ENCODE measurements at places on chromosomes 2 and 18.

GRCh38 chr18:76195601-76196000 is 299.4 kb downstream of the ZNF516 start:
- H3K36me3 ChIP-seq = peaks cover 2% of the 10 kb centered on the region
- H3K27ac ChIP-seq = no peak overlapping the region
- DNase-seq = no peak
- peaks cover 50% of the 10 kb centered on the region for H3K27me3 ChIP-seq
- no peak overlapping the region for H3K4me3 ChIP-seq
- no peaks in the 10 kb centered on the region for H3K4me1 ChIP-seq

- DNase-seq = no peak
- peaks cover 22% of the 10 kb centered on the region for H3K27me3 ChIP-seq
- H3K4me1 ChIP-seq = no peaks in the 10 kb centered on the region
- H3K4me3 ChIP-seq = no peak overlapping the region
These were observed 140.9 kb upstream of the MYCN start for GRCh38 chr2:15799432-15799827.

GRCh38 chr2:47389692-47390091 is 13.3 kb upstream of the MSH2 start:
- no peak overlapping the region for H3K4me3 ChIP-seq
- no peak for DNase-seq
- no peaks in the 10 kb centered on the region for H3K36me3 ChIP-seq
- H3K4me1 ChIP-seq = no peaks in the 10 kb centered on the region
- peaks cover 8% of the 10 kb centered on the region for H3K27me3 ChIP-seq
- no peak overlapping the region for H3K27ac ChIP-seq

DNA sequence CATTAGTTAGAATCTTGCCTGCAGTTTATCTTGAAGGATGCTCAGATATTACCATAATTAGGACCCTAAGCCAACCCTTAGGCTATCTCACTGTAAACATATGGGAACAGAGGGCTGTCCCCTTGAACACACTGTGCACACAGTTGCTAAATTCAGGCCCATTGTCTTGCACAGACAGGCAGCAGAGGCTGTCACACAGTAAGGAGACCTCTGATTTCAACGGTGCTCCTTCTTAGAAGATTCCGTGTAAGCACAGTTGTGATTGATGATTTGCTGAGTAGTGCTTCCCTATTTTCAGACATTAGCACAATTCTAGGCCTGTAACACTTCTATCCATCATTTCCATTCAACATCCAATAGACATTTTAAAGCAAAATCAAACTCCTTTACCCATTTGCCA is 108.0 kb downstream of the RNF152 start:
- H3K4me3 ChIP-seq = no peak overlapping the region
- no peak for DNase-seq
- H3K27me3 ChIP-seq = peaks cover 3% of the 10 kb centered on the region
- H3K27ac ChIP-seq = no peak overlapping the region
- H3K36me3 ChIP-seq = no peaks in the 10 kb centered on the region
- no peaks in the 10 kb centered on the region for H3K4me1 ChIP-seq

GRCh38 chr2:21256006-21256405 is 132.2 kb downstream of the TDRD15 start:
- H3K4me3 ChIP-seq = no peak overlapping the region
- H3K27me3 ChIP-seq = no peaks in the 10 kb centered on the region
- DNase-seq = no peak
- H3K4me1 ChIP-seq = no peaks in the 10 kb centered on the region
- H3K36me3 ChIP-seq = no peaks in the 10 kb centered on the region

DNA sequence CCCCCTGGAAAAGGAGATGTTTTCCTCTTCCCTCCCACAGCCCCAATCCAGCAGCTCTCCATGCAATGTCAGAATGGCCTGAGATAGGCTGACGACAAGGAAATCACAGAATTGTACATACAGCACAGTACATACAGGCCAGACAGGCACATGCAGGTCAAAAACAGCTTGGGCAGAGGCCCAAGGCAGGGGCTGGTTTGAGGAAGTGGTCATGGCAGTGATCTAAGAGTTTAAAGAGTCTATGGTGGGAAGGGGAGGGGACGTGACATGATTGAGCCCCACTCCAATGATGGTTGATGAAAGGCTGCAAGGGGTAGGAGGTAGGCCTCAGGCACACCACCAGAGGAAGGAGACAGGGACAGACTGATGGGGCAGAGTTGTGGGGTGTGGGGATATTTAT is 4.3 kb downstream of the DCTN1 start:
- H3K27me3 ChIP-seq = no peaks in the 10 kb centered on the region
- H3K27ac ChIP-seq = peak overlapping the region; percentile 68
- H3K4me1 ChIP-seq = peaks cover 42% of the 10 kb centered on the region
- DNase-seq = no peak

DNA sequence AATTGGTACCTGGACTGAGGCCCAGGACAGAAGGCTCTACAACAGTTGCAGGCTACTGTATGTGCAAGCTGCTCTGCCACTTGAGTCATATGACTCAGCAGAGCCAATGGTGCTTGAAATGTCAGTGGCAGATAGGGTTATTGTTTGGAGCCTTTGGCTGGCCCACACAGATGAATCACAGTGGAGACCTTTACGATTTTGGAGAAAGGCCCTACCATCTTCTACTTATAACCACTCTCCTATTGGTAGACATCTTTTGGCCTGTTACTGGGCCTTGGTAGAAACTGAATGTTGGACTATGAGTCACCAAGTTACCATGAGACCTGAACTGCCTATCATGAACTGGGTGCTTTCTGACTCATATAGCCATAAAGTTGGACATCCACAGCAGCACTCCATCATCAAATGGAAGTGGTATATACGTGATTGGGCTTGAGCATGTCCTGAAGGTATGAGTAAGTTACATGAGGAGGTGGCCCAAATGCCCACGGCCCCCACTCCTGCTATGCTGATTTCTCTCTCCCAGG is 88.9 kb upstream of the NRXN1 start:
- H3K4me1 ChIP-seq = no peaks in the 10 kb centered on the region
- no peak overlapping the region for H3K27ac ChIP-seq
- no peaks in the 10 kb centered on the region for H3K27me3 ChIP-seq
- H3K36me3 ChIP-seq = no peaks in the 10 kb centered on the region
- DNase-seq = no peak

DNA sequence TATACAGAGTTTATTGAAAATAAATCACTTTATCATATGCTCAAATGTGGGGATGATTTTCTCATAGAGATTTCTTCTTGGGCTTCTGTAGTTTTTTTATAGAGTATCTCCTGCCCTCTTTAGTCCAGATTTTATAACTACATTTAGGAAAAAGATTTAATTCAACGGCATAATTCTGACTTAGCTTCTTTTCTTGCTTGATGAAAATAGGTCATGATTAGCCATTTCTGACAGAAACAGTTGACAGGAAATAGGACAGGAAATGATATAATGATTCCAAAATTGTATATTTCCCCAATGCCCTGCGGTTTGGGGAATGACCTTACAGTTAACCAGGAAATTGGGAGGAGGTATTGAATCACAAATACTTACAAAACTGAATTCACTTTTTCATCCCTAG is 1531.9 kb upstream of the ACVR2A start:
- no peaks in the 10 kb centered on the region for H3K4me1 ChIP-seq
- no peaks in the 10 kb centered on the region for H3K36me3 ChIP-seq
- DNase-seq = no peak
- H3K27me3 ChIP-seq = no peaks in the 10 kb centered on the region
- H3K4me3 ChIP-seq = no peak overlapping the region
- no peak overlapping the region for H3K27ac ChIP-seq

DNA sequence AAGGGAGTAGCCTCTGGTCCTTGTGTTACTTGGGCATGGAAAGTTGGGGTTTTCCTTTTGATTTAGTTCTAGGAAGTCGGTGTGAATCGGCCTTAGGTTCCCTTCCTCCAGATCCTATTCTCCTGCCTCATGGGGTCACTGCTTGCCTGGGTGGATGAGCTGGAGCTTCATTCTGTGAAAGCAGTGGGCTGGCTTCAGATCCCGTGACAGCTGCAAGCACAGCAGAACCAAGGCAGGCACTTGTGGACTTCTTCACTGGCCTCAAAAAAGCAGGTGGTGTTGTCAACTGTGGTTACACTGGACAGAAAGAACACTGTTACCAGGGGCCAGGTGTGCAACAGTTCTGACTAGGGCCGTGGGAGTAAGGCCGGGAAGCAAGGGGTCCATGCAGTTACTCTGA is 243.4 kb downstream of the LDLRAD4 start:
- peaks cover 64% of the 10 kb centered on the region for H3K4me1 ChIP-seq

- DNase-seq = no peak
- H3K4me1 ChIP-seq = no peaks in the 10 kb centered on the region
- no peak overlapping the region for H3K27ac ChIP-seq
- H3K4me3 ChIP-seq = no peak overlapping the region
These were observed 501.5 kb upstream of the CELF4 start for GRCh38 chr18:38067086-38067485.

DNA sequence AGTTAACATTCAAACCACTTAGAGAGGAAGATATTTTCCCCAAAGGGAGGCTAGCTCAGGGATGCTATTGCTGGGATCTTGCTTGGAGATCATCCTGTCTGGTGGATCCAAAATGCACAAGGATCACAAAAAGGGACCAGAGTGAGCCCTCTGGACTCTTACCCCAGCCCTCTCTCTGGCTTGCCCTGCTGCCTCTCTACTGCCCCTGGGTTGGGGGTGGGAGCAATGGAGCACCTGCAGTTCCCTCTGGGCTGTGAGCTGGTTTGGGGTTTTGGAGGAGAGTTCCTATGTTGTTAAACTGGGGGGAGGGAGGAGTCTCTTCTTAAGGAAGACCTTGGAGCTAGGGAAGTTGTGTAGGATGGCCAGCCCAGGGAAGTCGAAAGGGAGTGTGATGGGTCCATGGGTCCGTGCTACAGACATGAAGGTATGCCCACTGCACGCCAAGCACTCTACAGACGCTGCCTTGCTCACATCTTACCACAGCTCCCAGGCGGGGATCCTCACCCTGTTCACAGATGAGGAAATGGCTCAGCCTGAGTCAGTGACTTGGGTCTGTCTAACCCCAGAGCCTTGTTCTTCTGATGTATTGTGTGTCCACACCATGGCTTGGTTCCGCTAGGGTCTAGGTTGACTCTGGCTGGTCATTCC is 3.8 kb downstream of the LBH start:
- peak; percentile 48 for DNase-seq
- peak overlapping the region; percentile 93 for H3K27ac ChIP-seq
- peaks cover 12% of the 10 kb centered on the region for H3K36me3 ChIP-seq
- peak overlapping the region; percentile 94 for H3K4me3 ChIP-seq
- H3K4me1 ChIP-seq = peaks cover 65% of the 10 kb centered on the region

DNA sequence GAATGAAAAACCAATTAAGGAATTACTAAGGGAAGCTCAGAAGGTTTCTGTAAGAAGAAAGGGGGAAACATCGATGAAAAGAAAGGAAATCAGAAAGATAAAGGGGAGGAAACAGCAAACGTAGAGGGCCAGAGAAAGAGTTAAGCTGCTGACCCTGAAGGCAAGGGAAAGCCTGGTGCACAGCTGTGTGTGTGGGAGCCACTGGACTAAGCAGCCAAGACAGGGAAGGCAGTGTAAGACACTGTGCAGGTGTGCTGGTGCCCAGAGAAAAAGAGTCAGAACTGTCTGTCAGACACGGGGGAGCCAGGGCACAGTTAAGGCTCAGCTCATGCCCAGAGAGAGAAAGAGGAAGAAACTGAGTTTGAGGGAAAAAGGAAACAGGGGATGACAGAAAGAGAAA is 104.0 kb downstream of the HIBCH start:
- H3K36me3 ChIP-seq = peaks cover 48% of the 10 kb centered on the region
- DNase-seq = no peak
- peaks cover 28% of the 10 kb centered on the region for H3K4me1 ChIP-seq
- H3K27me3 ChIP-seq = no peaks in the 10 kb centered on the region
- no peak overlapping the region for H3K4me3 ChIP-seq

- H3K4me1 ChIP-seq = peaks cover 54% of the 10 kb centered on the region
- DNase-seq = peak; percentile 49
- no peaks in the 10 kb centered on the region for H3K36me3 ChIP-seq
- peak overlapping the region; percentile 53 for H3K27ac ChIP-seq
- H3K27me3 ChIP-seq = no peaks in the 10 kb centered on the region
- H3K4me3 ChIP-seq = peak overlapping the region; percentile 81
These were observed 13.4 kb downstream of the ITGA6 start for GRCh38 chr2:172440795-172441194.

GRCh38 chr2:66472225-66472843 is 37.4 kb downstream of the MEIS1 start:
- H3K4me3 ChIP-seq = no peak overlapping the region
- DNase-seq = no peak
- H3K27ac ChIP-seq = no peak overlapping the region
- H3K36me3 ChIP-seq = no peaks in the 10 kb centered on the region
- no peaks in the 10 kb centered on the region for H3K27me3 ChIP-seq

DNA sequence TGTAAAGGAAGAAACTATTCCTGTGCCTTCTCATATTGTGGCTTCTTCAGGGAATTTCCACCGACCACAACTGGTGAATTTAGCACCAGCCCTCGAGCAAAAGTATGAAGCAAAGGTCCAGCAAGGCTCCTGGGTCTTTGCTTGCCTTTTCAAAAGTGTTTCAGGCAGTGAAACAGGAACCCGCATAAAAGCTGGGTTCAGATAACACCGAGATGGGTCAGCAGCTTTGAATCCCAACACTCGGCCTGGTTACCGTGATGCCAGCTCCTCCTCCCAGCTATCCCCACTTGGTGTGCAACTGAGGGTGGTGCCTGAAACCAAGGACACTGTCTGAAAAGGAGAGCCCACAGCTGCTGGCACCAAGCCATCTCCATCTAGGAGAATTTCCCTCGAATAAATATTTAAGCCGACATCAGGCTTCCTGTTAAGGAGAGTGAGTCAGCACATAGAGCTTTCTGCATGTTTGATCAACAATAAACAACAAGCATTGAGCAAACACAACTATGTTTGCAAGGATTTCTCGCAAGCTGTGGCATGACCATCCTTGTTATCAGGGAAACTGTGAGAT is 69.5 kb downstream of the ANTXR1 start:
- no peak for DNase-seq
- no peaks in the 10 kb centered on the region for H3K4me1 ChIP-seq
- H3K36me3 ChIP-seq = no peaks in the 10 kb centered on the region
- peaks cover 26% of the 10 kb centered on the region for H3K27me3 ChIP-seq
- H3K4me3 ChIP-seq = no peak overlapping the region

GRCh38 chr2:30487603-30488002 is 40.6 kb downstream of the LCLAT1 start:
- no peak overlapping the region for H3K4me3 ChIP-seq
- no peaks in the 10 kb centered on the region for H3K36me3 ChIP-seq
- H3K27ac ChIP-seq = peak overlapping the region; percentile 58
- no peak for DNase-seq

DNA sequence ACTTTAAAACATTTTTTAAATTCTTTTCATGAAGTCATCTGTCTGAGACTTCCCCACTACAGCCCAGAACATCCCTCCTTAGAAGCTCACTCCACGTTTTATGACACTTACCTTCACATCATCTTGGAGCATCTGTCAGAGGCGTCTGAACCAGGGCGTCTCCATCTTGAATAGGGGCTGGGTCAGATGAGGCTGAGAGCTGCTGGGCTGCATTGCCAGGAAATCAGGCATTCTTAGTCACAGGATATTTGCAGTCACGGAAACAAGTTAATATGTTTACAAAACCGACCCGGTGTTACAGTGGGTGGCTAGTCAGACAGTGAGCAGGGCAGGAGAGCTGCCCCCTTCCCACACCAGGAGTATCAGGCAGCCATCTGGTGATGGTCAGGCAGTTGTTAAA is 456.5 kb downstream of the FBXO15 start:
- H3K27me3 ChIP-seq = no peaks in the 10 kb centered on the region
- no peaks in the 10 kb centered on the region for H3K4me1 ChIP-seq
- no peak overlapping the region for H3K27ac ChIP-seq
- H3K36me3 ChIP-seq = no peaks in the 10 kb centered on the region

GRCh38 chr2:225471482-225471881 is 72.0 kb downstream of the NYAP2 start:
- H3K27me3 ChIP-seq = no peaks in the 10 kb centered on the region
- no peak for DNase-seq
- H3K4me3 ChIP-seq = no peak overlapping the region
- H3K4me1 ChIP-seq = no peaks in the 10 kb centered on the region
